ENCODE measurements at places on chromosomes 3 and 15.
A peak's percentile ranks its signal among the peaks of the same experiment; 100 is the strongest.

GRCh38 chr3:70703305-70704102 lies 391.1 kb upstream of the MDFIC2 start:
- no peak overlapping the region for H3K27ac ChIP-seq
- no peak for DNase-seq
- H3K4me1 ChIP-seq, result peaks cover 7% of the 10 kb centered on the region

GRCh38 chr3:182585532-182586150 lies 207.7 kb upstream of the ATP11B start:
- DNase-seq, result no peak
- H3K4me3 ChIP-seq, result no peak overlapping the region
- no peaks in the 10 kb centered on the region for H3K27me3 ChIP-seq
- H3K4me1 ChIP-seq, result no peaks in the 10 kb centered on the region

GRCh38 chr3:172217877-172218276 lies 178.5 kb downstream of the FNDC3B start:
- H3K4me1 ChIP-seq, result peaks cover 26% of the 10 kb centered on the region
- H3K4me3 ChIP-seq, result no peak overlapping the region
- no peak for DNase-seq

DNA sequence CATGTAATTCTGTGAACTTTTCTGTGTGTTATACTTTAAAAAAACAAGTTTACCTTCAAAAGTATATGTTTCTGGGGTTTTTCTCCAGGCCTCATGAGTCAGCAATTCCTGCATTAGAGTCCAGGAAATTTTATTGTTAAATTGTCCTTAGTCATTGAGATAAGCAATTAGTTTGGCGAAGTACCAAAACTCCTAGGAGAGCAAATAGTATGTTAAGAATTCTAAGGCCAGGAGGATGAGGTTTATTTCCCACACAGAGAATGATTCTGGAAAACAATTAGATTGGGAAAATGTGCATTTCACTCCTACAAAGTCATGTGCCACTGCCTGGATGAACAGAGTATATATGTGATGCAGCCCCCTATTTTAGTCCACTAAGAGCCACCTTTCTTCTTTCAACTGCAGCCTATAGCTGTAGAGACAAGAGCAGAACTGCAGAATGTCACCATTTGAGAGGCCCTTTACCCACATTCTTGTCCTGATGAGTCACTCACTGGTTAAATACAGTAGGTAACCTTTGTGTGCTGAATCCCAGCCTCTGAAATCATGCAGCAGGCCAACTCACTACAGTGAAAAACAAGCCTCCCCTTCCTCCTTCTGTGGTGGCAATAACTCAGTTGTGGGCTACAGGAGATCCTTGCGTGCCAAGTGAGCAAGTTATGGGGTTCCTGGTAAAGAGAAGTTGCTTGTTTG lies 452.8 kb upstream of the THBS1 start:
- H3K4me3 ChIP-seq, result no peak overlapping the region
- peaks cover 15% of the 10 kb centered on the region for H3K27me3 ChIP-seq
- DNase-seq, result no peak
- H3K4me1 ChIP-seq, result peaks cover 20% of the 10 kb centered on the region
- H3K27ac ChIP-seq, result peak overlapping the region; percentile 7
- H3K36me3 ChIP-seq, result no peaks in the 10 kb centered on the region

DNA sequence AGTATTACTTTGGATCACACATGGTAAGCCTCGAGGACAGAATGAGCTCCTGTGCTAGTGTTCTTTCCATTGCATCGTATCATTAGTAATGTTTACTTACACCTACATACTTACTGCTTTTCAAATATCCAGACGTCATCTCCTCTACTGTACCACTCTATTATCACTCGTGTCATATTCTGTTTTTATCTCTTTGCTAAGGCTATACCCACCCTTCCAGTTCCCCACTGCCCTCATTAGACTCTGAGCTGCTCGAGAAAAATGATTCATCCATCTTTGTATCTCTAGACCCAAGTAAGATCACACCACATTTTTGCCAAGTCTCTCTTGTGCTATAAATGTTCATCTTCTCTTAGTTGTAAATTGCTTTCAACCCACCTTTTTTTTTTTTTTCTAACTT lies 245.7 kb downstream of the TIGIT start:
- H3K27ac ChIP-seq, result no peak overlapping the region
- DNase-seq, result no peak
- H3K4me1 ChIP-seq, result no peaks in the 10 kb centered on the region

DNA sequence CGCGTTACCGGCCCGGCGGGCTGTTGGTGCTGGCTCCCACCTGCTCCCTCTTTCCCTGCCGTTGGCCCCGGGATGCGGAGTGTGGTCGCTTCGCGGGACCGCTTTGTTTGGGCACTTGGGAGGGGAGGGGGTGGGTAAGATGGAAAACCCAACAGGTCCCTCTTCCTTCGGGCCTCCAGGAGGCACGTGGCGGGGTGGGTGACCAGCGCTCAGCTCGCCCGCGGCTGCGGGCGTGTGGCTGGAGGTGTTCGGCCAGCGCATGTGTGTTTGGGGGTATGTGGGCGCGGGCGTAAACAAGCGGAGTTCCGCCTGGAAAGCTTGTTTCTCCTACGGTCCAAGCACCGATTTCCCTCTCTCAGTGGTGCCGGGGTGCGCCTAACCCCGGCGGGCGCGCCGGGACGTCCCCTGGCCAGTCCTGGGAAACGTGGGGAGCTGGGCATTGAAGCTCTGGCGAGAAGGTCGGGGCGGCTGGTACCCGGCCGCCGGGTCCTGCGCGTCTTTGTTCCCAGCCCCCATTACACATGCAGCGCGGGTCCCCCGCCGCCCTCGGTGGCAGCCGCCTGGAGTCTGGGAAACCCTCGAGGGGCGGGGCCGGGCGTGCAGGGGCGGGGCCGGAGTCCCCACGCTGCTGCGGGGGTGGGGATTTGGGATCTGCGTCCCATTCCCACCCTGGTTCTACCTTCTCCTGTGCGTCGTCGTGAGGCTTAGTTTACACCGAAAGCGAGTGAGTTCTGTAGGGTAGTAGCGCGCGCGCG lies 1.4 kb downstream of the ACVR2B start:
- peaks cover 18% of the 10 kb centered on the region for H3K4me1 ChIP-seq
- H3K4me3 ChIP-seq, result peak overlapping the region; percentile 97
- peaks cover 17% of the 10 kb centered on the region for H3K27me3 ChIP-seq

DNA sequence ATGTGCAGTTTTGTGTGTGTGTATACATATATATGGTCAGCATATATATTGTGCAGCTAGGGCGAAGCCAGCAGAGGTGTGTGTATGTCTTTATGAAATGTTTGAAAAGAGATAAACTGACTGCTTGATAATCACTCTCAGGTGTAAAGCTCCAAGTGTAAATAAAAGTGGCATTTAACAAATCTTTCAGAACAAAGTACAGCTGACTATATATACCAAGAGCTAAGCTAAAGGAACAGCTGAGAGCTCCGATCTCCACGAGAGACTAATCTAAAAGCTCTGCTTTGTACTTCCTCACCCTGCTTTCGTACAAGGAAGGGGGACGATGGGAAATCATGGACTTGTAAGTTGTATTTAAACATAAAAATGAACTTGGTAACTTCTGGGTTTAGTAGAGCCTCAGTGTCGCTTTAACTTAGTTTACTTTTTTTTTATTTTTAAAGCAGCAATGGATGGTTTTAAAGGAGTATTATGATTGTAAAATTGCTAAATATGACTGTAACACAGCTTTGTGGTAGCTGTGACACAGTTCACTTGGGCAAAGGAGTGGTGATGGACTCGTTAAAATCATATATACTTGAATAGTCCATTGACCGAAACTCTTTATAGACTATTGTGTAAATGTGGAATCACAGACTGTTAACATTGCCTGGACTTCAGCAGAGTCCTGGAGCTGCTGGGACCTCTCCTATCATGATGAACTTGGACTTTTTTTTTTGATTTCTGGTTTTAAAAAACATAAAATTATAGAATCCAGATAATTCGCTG lies 11.4 kb upstream of the ITPKA start:
- H3K4me3 ChIP-seq, result no peak overlapping the region
- H3K27ac ChIP-seq, result no peak overlapping the region
- DNase-seq, result no peak
- peaks cover 54% of the 10 kb centered on the region for H3K36me3 ChIP-seq
- no peaks in the 10 kb centered on the region for H3K27me3 ChIP-seq
- H3K4me1 ChIP-seq, result peaks cover 19% of the 10 kb centered on the region

DNA sequence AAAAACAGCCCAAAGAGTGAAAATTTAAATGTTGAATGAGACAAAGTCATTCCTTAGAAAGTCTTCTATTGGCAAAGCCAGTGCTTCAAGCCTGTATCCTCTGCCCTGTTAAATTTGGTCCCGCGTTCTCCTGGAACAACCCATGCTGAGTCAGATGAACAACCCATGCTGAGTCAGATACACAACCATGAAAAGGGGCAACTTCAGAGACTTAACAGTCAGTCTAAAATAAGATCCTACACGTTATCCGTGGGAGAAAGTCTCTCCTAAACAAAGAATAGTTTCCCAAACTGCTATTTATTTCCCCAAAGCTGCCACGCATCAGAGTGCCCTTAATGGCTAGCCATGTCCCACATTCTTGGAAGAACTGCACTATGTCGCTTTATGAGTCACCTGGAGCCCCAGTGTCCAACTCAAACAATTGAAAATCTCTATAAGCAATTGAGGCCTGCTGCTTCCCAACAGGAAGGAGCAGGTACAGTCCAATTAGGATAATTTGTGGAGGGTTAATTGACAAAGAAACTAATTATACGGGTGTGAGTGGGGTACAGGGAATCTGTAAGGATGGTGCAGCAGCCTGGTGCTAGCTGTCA lies 66.1 kb downstream of the WHAMM start:
- no peak for DNase-seq
- peaks cover 1% of the 10 kb centered on the region for H3K4me1 ChIP-seq
- H3K4me3 ChIP-seq, result no peak overlapping the region
- no peak overlapping the region for H3K27ac ChIP-seq

- H3K27me3 ChIP-seq, result no peaks in the 10 kb centered on the region
- H3K4me1 ChIP-seq, result peaks cover 5% of the 10 kb centered on the region
- H3K36me3 ChIP-seq, result peaks cover 42% of the 10 kb centered on the region
- H3K27ac ChIP-seq, result no peak overlapping the region
- no peak for DNase-seq
These were observed 32.5 kb downstream of the TCF12 start for GRCh38 chr15:56950979-56951378.

DNA sequence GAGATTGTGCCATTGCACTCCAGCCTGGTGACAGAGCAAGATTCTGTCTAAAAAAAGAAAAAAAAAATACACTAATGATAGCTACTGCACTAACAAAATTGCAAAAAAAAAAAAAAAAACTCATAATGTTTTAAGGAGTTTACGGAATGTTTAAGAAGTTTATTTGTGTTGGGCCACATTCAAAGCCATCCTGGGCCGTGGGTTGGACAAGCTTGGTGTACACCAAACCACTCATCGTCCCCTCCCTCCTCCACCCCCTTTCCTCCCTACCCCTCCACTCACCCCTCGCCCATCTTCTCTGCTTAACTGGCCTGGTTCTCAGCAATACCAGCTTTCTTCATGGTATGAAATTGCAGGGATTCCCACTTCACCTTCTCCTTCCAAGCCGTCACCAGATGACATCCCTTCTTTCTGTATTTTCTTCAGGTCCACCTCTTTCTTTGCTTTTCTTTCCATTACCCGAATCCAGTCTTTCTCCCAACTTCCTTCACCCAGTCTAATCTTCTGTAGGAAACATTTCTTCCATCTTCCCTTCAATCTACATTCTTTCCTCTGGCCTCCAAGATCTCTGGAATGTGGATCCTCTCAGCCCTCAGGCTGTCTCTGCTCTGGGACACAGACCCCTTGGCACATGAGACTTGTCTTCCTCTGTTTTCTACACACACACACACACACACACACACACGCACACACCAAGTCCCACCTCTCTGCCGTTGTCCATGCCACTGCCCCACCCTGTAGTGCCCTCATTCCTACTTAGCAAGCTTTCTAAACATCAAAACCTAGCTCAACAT lies 3.5 kb upstream of the MESP1 start:
- H3K36me3 ChIP-seq, result no peaks in the 10 kb centered on the region
- no peak overlapping the region for H3K4me3 ChIP-seq
- no peak for DNase-seq
- peaks cover 25% of the 10 kb centered on the region for H3K27me3 ChIP-seq
- peaks cover under 1% of the 10 kb centered on the region for H3K4me1 ChIP-seq

DNA sequence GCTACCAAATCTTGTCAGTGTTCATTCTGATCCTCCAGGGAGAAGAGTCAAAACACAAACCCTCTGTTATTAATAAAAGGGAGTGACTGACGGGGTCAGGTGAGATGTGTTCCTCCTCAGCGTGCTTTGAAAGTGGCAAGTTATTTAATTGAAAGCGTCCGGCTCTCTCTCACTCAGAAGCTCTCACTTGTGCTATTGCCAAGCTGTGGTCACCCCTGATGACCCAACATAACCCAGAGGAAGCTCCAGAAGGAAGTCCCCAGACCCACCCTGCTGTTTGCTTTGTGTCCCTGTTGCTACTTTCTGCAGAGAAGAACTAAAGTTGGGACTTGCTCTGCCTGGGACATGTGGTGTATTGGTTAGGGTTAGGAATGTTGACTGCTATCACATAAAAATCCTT lies 235.6 kb downstream of the EDEM1 start:
- DNase-seq, result no peak
- no peak overlapping the region for H3K4me3 ChIP-seq
- peaks cover 2% of the 10 kb centered on the region for H3K4me1 ChIP-seq
- H3K36me3 ChIP-seq, result no peaks in the 10 kb centered on the region
- H3K27ac ChIP-seq, result no peak overlapping the region

GRCh38 chr3:119508172-119508845 lies 10.0 kb downstream of the TIMMDC1 start:
- H3K36me3 ChIP-seq, result peaks cover 69% of the 10 kb centered on the region
- H3K4me3 ChIP-seq, result no peak overlapping the region
- peaks cover 39% of the 10 kb centered on the region for H3K4me1 ChIP-seq
- peak; percentile 22 for DNase-seq

DNA sequence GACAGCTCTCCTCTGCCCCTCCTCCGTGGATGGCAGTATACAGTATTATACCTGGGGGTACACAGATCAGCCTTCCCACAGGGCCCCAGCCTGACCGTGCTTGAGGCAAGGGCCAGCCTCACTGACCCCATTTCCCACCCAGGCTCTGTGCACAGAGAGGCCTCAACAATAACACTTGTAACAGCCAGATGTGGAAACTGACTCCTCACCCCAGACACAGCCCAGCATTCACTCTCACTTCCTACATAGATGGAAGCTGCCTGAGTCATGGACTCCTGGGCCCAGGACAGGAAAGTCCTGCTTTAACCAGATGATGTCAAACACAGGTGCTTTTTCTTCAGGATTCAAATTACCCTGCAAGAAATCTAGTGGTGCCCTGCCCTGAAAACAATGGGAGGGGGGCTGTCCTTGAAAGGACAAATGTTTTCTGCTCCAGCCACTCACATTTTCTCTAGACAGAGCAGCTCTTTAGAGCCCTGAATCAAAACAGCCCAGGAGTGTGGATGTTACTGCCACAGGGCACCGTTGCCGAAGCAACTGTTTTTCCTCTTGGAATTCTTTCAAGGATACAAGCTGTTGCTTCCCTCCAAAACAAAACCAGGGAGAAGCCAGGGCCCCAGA lies 16.4 kb downstream of the CCDC12 start:
- H3K27me3 ChIP-seq, result no peaks in the 10 kb centered on the region
- H3K4me3 ChIP-seq, result peak overlapping the region; percentile 28

- no peaks in the 10 kb centered on the region for H3K27me3 ChIP-seq
- H3K4me3 ChIP-seq, result no peak overlapping the region
- no peak overlapping the region for H3K27ac ChIP-seq
- no peaks in the 10 kb centered on the region for H3K36me3 ChIP-seq
- DNase-seq, result no peak
These were observed 89.7 kb upstream of the SLC4A7 start for GRCh38 chr3:27573780-27574437.

GRCh38 chr3:141241616-141242376 lies 10.2 kb downstream of the PXYLP1 start:
- peaks cover 66% of the 10 kb centered on the region for H3K36me3 ChIP-seq
- peak overlapping the region; percentile 24 for H3K27ac ChIP-seq
- DNase-seq, result no peak
- peaks cover 71% of the 10 kb centered on the region for H3K4me1 ChIP-seq
- no peak overlapping the region for H3K4me3 ChIP-seq
